ENCODE measurements at places on chromosomes 7 and 10.

GRCh38 chr7:142711746-142712616, 37.3 kb upstream of the PRSS1 start:
- no peak for DNase-seq

- peak; percentile 72 for DNase-seq
These were observed at the start of gene DOCK1 for GRCh38 chr10:126904818-126905701. TSS of gene DOCK1 (plus strand) at chr10:126905428. CDS start at chr10:126905518, 90 bp downstream.

- no peak for DNase-seq
These were observed 99.3 kb downstream of the COL13A1 start for GRCh38 chr10:69901022-69901421.

- no peak for DNase-seq
These were observed 355.8 kb upstream of the VSTM2A start for GRCh38 chr7:54186336-54186735.

GRCh38 chr10:101578192-101578591, 9.9 kb downstream of the POLL start:
- no peak for DNase-seq

DNA sequence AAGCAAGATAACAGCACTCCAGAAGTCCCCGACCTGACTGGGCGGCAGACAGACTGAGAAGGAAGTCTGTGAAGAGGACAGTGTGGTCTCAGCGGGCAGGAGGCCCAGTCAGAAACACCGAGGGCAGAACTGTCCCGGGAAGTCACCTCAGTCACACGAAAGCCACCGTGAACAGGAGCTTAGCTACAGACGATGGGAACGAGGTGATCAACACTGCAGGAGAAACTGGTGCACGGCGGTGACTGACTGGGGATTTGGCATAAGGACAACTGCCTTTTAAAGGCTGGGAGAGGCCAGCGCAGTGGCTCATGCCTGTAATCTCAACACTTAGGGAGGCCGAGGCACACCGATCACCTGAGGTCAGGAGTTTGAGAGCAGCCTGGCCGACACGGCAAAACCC, 217.8 kb downstream of the PTPRN2 start:
- no peak for DNase-seq
